ENCODE measurements at places on chromosomes 4 and X.

GRCh38 chrX:137040113-137040794 lies 6.5 kb upstream of the GPR101 start:
- no peak for DNase-seq

DNA sequence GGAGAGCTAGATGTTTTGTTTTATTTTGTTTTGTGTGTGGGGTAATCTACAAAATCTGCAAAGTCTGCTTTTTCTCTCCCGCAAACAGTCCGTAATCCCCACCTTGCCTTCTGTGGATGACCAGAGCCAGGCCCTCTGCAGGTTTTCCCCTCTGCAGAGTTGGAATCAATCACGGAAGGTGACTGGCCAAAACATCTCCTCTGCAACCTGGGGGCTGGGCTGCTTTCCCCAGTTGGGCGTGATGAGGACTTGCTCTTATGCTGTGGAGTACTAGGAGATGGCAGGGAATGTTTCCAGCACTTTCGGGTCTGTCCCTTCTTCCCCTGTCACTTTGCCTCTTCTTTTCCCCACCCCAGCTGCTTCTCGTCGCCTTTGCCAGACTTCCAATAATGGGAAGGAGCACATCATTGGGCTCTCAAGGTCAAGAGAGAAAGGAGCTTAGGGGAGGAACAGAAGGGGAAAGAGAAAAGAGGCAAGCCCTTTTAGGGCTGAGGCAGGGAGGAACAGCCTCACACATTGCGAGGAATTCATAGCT lies 1.1 kb downstream of the TMEM35A start:
- DNase-seq: no peak

DNA sequence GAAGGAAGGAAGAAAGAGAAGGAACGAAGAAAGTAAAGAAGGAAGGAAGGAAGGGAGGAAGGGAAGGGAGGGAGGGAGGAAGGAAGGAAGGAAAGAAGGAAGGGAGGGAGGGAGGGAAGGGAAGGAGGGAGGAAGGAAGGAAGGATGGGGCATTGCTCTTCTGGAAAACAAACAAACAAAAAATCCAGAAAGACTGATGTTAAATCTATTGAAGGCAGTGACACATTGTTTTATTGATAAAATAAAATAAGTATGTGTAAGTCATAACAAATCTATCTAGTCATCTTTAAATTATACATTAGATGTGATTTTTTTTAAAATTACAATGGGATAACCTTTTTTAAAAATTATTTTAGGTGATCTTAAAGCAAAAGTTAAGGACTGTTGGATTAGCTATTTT lies 1245.5 kb downstream of the STIM2 start:
- no peak for DNase-seq

DNA sequence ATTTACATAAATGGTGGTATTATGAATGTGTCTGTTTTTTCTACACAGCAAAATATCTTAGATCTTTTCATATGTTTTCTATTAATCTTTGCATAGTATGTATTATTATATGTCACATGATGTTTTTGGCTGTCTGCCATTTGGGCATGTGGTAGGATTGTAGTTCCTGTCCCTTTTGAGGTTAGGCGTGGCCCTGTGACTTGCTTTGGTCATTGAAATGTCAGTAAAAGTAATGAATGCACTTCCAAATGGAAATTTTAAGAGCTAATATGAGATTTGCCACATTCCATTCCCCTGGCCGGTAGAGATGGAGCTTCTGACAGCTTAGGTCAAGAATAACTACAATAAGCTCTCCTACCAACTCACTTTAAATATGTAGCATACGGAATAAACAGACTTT lies 45.1 kb downstream of the JADE3 start:
- no peak for DNase-seq

DNA sequence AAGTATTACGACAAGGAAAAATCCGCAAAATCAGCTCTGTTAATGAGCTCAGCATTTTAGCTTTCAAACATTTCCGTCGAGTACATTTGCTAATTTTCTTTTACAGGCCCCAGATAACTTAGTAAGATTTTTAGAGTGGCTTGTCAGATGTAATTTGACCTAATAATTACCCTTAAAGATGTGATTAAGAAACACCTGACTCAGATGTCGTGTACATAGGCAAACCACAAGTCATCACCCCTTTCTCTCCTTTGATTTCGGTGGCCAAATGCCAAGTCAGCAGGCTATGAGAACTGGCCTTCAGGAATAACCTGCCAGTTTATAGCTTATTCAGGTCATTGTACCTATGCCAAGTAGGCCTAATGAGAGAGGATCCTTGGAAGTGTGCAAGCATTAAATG lies 369.6 kb downstream of the PCDH7 start:
- peak; percentile 68 for DNase-seq

GRCh38 chr4:141659539-141659938 lies 23.2 kb downstream of the IL15 start:
- no peak for DNase-seq

- DNase-seq: no peak
Measured at GRCh38 chr4:167893531-167893930, 198.8 kb upstream of the ANXA10 start.

- DNase-seq: no peak
Measured at GRCh38 chr4:76984788-76985211, 35.2 kb downstream of the SEPTIN11 start.

DNA sequence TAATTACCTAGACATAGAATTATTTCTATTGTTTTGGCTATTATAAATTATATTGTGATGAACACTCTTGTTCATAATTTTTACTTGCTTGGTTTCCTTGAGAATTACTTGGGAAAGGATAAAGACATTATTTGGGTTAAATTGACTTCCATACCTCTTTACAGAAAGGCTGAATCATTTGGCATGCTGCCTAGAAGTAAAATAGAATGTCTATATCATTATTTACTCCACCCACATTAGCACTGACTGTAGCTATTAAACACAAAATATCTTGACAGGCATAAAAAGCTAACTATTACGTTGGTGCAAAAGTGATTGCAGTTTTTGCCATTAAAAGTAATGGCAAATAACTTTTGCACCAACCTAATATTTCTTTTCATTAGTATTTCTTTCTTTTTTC lies 29.7 kb upstream of the ADH6 start:
- DNase-seq: no peak

- DNase-seq: no peak
Measured at GRCh38 chrX:20521222-20521621, 254.5 kb upstream of the RPS6KA3 start.

GRCh38 chr4:121726642-121727268 lies 30.0 kb upstream of the ANXA5 start:
- DNase-seq: peak; percentile 18

GRCh38 chr4:163638909-163639308 lies 144.4 kb downstream of the TMA16 start:
- DNase-seq: no peak

GRCh38 chr4:73378887-73379286 lies 25.2 kb upstream of the ALB start:
- no peak for DNase-seq

DNA sequence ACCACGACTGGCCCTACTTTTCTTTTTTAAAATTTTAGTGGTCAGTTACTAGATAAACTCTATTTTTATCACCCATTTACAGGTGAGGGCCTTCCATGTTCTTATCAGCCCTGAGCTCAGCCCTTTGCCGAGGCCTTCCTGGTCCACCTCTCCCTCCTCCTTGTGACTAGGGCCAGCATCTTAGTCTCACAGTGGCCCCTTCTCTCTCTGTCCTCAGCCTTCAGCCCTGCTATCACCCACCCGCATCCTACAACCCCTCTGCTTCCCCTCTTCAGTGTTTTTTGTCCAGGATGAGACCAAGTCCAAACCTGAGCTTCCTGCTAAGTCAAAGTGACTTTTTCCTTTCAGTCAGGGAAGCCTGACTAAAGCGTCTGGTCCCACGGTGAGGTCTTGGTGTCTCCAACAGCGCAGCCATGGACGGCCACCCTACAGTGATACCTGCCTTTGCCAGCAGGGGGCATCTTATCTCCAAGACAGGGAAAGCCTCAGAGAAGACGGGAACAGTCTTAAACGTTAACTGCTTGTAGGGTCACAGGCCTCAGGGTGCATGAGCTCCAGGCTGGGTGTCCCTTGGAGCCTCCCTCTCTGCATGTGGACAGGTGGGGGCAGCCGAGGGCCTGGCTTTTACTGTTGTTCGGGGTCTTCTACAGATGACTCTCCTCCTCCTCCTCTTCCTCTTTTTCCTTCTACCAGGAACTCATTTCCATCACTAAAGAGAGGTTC lies 11.7 kb upstream of the GAGE10 start:
- no peak for DNase-seq

DNA sequence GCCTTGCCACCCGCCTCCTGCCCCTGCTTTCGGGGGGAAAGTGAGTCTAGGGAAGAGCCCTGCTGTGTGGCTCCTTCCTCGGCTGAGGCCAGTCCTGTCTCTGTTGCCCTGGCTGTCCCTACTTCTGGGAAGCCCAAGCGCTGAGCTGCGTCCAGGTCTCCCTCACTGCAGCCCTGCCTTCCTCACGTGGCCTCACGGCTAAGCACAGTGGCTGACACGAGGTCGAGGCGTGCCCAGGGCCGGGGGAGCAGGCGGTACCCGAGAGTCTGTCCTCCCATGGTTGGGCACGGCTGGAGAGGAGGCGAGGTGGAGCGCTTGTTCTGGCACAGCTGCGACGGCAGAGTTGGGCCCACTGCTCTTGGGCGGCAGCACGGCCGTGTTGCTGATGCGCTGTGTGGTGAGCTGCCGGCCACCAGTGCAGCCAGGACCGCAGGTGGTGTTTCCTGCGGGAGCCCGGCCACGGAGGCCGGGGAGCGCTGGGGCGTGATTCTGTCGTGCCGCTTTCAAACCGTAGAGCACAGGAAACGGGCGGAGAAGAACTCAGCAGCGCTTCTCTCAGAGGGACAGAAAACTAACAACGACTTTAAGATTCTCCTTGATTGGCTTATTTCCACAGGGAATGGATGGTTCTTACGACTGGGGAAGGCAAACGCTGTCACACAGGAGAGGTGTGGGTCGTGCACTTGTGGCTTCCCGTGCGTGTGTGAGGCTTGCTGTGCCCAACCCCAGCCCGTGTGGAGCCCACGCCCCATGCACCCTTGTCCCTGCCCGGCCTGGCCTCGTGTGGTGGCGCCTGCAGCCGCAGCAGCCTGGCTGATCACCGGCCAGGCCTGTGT lies 21.3 kb downstream of the MAEA start:
- DNase-seq: no peak

- DNase-seq: no peak
Measured at GRCh38 chr4:22676063-22676462, 16.7 kb upstream of the GBA3 start.

- DNase-seq: no peak
Measured at GRCh38 chr4:128608006-128608405, 201.5 kb upstream of the JADE1 start.

DNA sequence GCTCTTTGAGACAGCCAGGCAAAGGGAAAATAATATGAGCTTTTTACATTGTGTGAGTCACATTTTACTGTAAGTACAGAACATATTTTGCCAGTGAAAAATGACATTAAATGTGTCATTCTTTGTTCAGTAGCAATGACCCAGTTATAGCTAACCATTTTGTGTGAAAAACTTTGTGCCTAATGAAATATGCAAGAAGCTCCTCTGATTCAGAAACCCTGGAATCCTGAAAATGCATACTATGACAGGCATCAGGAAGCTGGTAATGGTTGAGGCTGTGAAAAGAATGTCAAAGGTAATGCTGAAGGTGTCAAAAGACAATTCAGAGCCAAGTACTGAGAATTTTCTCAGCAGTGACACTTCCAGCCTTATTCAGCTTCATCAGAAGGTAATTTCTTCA lies 549.5 kb upstream of the SMIM31 start:
- DNase-seq: no peak

DNA sequence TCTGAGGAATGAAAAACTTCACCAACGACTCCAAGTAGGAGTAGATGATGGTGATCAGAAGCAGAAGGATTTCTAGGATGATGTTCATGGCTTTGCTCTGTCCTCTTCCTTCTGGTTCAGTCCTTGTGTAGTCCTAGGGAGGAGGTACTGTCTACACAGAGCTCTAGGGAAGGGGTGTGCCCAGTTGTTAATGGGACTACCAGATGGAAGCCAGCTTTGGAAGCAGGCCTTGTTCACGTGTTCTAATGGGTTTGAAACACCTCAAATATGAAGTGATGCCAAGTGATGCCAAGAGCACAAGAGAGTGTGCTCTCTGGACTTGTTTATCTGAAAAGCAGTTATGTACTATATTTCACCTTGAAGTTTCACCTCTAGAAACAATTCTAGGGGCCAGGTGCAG lies at the start of gene HSD17B13:
Gene HSD17B13 (minus strand): TSS at position 129 of the 400 bp plus-strand sequence. CDS start 41 bp downstream, at position 88.
- DNase-seq: peak; percentile 15

DNA sequence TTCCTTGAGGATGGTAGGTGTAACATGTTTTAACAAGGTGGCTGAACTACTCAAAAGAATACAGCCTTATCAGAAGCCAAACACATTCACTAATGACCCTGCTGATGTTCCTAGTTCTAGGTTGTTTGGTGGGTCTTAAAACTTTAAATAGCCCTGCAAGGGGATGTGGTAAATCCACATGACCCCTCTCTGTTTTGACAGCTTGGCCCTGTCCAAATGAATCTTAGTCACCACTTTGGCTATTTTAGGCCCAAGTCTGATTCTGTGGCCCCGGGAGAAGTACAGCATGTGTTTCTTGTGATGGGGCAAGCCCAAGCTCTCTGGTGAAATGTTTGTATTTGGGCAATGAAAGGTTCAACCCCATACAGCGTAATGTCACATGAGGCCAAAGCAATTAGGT lies 54.5 kb upstream of the GPR34 start:
- DNase-seq: no peak

DNA sequence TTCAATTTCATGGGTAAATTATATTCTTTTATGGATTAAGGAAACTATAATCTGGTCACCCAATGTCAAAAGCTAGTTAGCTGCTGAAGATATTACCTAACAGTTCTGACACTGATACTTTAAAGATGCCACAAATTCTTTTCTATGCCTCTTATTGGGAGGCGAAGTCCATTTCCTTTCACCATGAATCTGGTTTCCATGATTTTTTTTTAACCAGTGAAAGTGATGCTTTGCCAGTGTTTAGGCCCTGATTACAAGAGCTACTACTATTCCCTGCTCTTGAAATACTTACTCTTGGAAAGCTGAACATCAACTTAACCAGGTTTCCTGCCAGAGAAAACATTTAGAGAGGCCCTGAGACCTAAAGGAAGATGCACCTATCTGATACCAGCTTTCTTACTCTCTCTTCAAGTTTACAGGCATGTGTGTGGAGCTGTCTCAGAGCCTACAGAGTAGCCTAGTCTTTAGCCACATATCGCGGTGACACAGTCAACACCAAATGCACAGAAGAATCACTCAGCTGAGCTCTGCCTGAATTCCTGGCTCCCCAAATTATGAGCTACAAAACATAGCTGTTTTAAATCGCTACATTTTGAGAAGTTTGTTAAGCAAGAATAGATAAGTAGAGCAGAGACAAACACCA lies 1280.8 kb downstream of the PCDH7 start:
- DNase-seq: no peak

- no peak for DNase-seq
Measured at GRCh38 chr4:129377131-129377845, 281.3 kb downstream of the C4orf33 start.

DNA sequence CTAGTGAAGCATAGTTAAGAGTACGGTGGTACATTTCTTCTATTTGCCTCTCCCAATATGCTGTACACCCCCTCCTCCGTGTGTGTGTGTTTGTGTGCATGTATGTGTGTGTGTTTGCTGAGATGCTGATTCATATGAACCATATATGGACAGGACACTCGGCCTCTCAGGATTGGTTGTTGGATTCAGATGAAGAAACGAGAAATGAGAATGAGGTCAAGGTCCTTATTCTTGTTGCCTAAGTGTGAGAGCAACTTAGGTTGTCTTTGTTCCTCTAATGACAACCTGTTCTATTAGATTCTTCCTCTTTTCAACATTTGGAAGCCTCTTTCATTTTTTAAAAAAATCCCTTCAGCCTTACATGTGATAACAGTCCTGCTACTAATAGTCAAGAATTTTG lies 1387.6 kb downstream of the STIM2 start:
- DNase-seq: no peak

GRCh38 chr4:78711676-78712075 lies 64.5 kb upstream of the BMP2K start:
- DNase-seq: no peak

- DNase-seq: no peak
Measured at GRCh38 chrX:48960291-48960690, 2.9 kb upstream of the OTUD5 start.
